ENCODE measurements at places on chromosomes 2 and 18.

GRCh38 chr2:31066551-31066950 is 71.7 kb downstream of the GALNT14 start:
- DNase-seq, result no peak

DNA sequence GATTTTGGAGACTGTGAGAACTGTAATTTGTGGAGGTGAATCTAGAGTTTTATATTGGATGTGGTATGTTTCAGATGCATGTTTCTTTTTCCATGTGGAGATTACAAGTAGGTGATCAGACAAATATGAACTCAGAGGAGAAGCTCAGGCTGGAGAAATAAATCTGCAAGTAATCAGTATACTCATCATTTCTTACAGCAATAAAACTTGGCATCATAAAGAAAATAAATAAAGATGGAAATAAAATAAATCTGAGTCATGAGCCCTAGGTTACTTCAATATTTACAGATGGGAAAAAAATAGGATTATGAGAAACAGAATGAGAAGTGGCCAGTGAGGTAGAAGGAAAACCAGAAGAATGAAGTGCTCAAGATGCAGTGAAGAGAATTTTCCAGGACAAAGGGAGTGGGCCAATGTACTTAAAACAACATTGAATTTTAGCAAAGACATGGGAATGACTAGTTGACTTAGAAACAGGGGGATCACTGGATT is 453.8 kb downstream of the DSC3 start:
- no peak for DNase-seq

DNA sequence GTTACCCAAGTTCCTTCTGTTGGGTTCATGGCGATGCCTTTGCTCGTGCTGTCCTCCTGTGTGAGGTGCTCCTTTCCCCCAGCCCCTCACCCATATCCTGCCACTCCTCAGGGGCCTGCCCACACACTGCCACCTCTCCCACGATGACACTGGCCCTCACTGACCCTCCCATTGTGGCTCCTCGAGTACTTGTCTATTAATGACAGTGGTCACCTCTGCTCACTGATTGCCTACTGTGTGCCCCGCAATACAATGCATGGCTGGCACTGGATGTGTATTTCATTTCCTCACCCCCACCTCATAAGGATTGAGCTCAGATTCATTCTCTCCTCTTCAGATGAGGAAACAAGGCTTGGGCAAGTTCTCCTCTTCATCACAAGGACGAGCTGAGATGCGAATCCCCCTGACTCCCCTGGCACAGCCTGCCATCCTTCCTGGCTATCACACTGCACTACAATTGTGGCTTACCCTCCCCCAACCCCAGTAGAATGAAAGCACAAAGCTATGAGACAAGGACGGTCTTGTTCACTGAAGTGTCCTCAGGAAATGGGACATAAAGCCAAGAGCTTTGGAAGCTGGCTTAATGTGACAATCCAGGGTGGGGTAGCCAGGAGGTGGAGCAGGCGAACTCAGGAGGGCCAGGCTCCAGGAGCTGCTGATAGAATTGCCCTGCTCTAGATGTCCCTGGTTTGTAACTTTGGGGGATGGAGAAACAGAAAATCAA is 93.9 kb upstream of the RAB12 start:
- no peak for DNase-seq

GRCh38 chr2:30871440-30871839 is 64.2 kb upstream of the CAPN13 start:
- DNase-seq, result no peak

DNA sequence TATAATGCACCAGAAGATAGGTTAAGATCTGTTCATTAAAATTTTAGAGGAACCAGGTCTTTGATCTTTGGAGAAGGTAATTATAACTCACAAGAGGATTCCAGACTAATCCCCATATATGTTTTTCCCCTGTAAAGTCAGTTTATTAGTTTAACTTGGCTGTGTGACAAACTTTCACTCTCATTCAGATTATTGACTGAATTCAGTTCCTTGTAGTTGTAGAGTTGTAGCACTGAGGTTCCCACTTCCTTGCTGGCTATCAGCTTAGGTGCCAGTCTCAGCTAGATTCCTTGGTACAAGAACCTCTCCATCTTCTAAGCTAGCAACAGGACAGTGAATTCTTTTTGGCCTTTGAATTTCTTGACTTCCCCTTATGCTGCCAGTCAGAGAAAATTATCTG is 19.1 kb downstream of the REG1A start:
- DNase-seq, result no peak

DNA sequence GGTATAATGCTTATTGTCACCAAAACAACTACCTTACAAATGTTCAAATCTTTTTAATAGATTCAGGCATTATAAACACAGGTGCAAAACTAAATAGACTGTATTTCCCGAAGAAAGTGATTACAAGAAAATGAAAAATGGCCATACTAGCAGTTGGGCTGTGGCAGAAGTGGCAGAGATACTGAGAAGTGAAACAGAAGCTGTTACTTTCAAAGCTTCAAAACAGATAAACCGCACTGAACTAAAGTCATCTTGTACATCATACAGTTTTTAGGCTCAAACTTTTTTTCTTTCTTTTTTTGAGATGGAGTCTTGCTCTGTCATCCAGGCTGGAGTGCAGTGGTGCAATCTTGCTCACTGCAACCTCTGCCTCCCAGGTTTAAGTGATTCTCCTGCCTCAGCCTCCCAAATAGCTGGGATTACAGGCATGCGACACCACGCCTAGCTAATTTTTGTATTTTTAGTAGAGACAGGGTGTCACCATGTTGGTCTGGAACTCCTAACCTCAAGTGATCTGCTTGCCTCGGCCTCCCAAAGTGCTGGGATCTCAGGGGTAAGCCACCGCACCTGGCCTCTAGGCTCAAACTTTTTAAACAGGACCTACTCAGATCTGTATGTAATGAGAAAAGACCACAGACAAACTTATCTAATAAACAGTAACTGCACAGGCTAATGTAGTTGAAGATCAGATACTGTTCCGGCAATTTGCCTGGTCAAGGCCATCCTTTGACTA is 77.9 kb upstream of the SATB2 start:
- DNase-seq, result no peak

- DNase-seq, result peak; percentile 81
Measured at GRCh38 chr2:138948070-138948539, 167.9 kb upstream of the NXPH2 start.

- DNase-seq, result no peak
Measured at GRCh38 chr2:133892352-133892913, 324.2 kb upstream of the NCKAP5 start.

GRCh38 chr18:76689646-76690264 is 132.6 kb upstream of the ZNF236 start:
- DNase-seq, result no peak

- no peak for DNase-seq
Measured at GRCh38 chr2:66984864-66985263, 412.3 kb upstream of the ETAA1 start.

DNA sequence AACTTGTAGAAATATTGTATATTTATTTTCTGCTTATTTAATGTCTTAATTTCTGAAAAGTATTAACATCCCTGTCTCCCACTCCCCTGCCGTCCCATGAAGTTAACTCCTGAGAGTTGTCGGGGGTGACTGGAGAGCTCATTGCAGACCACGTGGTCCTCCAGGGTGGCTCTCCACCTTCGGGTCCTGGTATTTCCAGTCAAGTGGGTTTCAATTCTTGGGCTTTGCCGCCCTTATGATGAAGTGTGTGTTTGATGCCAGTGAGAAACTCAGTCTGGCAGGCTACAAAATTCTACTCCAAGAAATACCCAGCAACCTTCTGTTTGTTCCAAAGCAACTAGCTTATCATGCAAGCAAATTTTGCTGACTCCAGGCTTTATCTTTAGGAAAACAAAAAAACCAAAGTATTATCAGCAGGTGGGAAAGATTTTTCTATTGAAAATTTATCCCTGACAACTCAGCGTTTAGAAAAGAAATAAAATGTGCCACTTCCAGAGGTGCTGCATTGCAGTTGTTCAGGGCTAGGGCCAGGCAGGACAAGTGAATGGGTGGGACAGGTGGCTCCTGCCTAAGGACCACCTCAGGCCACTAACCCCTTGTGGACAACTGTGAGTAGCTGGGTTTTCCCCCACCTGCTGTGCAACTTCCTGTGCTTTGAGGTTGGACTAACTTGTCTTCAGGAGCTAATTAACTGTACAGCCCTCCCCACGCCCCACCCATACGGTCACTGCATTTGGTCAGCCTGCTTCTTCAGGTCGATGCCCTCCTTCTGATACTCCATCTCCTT is 46.6 kb downstream of the BCL2L11 start:
- no peak for DNase-seq

GRCh38 chr2:150279686-150280085 is 207.8 kb downstream of the RND3 start:
- DNase-seq, result no peak

DNA sequence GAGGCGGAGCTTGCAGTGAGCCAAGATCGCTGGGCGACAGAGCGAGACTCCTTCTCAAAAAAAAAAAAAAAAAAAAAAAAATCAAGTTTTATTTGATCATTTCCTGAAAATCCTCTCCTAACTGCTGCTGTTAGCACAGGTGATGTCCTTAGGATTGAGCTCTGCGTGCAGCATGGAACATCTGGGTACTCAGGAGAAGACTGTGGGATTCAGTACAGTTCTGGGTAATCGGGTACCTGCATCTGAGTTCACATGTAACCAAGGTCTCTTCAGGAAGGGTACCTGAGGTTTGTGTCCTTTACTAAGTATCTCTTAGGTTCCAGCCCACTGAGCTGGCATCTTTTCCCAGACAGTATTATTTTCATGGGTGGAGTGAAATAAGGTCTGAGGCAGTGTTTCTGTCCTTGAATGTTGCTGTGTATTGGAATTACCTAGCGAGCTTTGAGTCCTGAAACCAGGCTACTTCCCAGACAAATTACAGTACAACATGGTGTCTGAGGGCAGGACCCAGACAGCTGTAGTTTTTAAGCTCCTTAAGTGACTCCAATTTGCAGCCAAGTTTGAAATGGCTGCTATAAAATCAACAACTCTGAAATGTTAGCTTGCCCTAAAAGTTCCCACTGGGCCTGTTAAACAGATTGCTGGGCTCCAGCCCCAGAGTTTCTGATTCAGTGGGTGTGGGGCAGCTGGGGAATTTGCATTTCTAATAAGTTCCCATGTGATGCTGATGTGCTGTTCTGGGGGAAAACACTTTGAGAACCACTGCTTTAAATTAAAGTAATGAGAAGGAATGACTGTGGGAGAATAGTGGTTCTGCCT is 120.5 kb downstream of the PMAIP1 start:
- no peak for DNase-seq

GRCh38 chr2:199115169-199115568 is 342.6 kb downstream of the SATB2 start:
- DNase-seq, result no peak

GRCh38 chr2:127453392-127454171 is 35.4 kb downstream of the PROC start:
- DNase-seq, result no peak

- no peak for DNase-seq
Measured at GRCh38 chr2:60536746-60537145, 16.7 kb downstream of the BCL11A start.

DNA sequence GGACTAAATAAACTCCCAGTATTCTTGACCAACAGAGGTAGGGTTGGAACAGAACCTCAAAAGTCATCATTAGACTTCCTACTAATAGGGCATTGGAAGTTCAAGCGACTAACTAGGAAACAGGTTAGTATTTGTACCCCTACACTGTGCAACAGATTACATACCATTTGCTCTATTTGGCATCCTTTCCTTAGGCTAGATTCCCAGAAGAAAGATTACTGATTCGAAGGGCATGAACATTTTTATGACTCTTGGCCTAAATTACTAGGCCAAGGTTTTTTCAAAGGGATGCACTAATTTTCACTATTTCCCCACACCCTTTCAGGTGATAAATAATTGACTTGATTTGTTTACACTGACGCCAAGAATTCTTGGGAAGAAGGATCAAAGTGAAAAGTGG is 104.8 kb upstream of the CYP1B1 start:
- no peak for DNase-seq

- DNase-seq, result no peak
Measured at GRCh38 chr2:196372276-196372809, 201.0 kb upstream of the STK17B start.

- DNase-seq, result no peak
Measured at GRCh38 chr2:237065071-237065377, 20.7 kb upstream of the COPS8 start.

- no peak for DNase-seq
Measured at GRCh38 chr2:127640082-127641072, 5.6 kb upstream of the GPR17 start.

DNA sequence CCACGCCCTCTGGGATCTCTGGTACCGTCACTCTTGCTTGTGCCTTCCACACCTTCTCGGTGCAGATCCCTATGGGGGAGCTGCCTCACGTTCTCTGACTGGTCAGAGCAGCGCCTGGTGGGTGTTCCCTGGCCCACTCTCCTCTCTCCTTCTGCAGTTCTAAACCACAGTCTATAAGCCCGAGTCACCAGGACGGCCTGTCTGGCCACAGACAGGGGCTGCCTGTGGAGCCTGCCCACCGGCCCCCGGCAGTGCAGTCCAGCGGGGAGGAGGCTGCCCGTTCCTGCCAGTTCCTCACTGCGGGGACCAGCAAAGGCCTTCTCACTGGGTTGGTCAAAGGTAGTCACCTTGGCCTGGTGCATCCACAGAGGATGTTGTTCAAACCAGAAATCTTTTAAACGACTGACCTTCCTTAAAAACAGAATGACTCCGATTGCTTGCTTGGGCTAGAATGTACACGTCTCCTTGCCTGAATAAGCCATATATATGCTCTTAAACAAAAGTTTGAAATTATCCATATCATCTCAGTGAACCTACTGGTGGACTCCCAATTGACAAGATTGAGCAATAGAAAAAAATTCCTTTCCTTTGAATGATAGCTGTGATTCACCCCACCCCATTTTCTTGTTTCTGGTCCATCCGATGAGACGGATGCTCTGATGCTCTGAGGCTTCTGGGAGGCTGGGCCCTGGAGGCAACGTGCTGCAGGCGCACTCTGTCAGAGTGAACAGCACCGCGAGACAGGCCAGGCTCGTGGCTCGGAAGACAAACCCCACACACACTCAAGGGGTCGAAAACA is 61.2 kb downstream of the RALBP1 start:
- peak; percentile 24 for DNase-seq

GRCh38 chr2:152646775-152647174 is 70.5 kb downstream of the PRPF40A start:
- peak; percentile 78 for DNase-seq

DNA sequence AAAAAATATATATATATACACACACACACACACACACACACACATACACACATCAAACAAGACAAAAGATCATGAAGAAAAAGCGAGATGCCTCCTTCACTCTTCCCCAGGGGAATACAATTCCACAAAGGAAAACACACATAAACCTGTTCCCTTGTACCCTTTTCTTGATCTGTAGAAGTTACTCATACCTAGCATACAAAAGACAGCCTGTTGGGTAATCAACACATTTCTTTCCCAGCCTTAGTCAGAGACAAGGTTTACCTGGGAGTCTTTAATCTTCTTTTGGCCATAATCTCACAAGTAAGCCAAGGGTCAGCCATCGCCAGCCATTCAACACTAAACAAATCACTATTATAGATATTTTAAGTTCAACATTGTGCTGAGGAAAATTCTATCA is 407.0 kb downstream of the SUCLG1 start:
- no peak for DNase-seq

Data from fibroblast of the conjunctiva (primary cell).